ENCODE measurements at places on chromosomes 2 and 18.

- no peak for DNase-seq
These were observed 343 bp upstream of the CD302 start for GRCh38 chr2:159798376-159798725.

GRCh38 chr2:67246791-67247190, 150.3 kb upstream of the ETAA1 start:
- no peak for DNase-seq

DNA sequence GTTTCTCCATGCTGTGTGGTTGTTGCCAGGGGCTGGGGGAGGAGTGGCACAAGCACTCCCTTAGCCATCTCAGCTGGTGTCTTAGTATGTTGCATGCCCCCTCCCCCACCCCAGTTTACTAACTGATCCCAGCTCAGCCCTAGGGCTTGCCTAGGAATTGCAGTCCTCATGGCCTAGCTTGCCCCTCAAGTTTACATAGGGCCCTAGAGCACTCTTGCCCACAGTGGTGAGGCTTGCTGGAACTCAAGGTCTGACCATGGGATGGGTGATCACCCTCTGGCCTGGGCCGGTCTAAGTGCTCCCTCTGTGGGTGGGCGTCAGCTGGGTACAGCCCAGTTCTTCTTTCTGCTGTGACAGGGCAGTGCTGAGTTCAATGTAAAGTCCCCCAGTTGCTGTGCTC, 156.1 kb upstream of the PIEZO2 start:
- no peak for DNase-seq

GRCh38 chr2:26540961-26541360, 63.0 kb upstream of the OTOF start:
- DNase-seq = no peak

- no peak for DNase-seq
These were observed 26.1 kb downstream of the DGUOK start for GRCh38 chr2:73952499-73953446.

DNA sequence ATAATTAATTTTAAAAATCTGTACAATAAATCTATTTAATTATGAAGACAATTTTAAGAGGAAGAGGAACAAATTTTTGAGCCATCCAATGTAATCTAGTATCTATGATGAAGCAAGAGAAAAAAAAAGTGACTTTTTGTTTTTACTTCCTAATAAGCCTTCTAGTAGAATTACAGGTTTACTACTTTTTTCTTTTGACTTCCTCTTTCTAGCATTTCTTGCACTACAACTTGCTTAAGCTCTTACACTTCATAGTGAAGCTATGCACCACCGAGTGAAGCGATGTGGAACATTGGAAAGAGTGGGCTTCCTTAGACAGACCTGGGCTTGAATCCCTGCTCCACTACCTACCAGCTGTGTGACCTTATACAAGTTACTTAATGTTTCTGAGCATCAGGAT, 2.1 kb downstream of the SERPINB2 start:
- no peak for DNase-seq

- no peak for DNase-seq
These were observed 128.9 kb upstream of the SIX2 start for GRCh38 chr2:45137966-45138695.

DNA sequence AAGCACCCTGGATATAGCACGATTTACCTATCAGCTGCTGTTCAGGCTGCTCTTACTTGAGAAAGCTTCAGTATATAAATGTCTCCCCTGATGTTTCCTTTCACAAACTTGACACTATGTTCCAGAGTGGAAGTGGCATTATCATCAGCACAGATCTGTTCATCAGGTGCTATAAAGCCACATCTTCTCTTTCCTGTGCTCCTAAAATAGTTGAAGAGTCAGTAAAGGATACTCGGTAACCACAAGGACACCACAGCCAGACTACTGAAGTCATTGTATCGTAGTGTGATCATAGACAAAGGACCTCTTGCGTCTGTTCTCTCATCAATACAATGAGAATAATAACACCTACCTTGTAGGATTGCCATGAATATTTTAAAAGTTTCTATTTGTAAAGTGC, 841.0 kb upstream of the CELF4 start:
- DNase-seq = peak; percentile 58

- peak; percentile 18 for DNase-seq
These were observed 79.9 kb downstream of the ALK start for GRCh38 chr2:29841386-29842004.

Data from GDM1 (cell line).